ENCODE measurements at places on chromosomes 7 and 10.
A peak's percentile ranks its signal among the peaks of the same experiment; 100 is the strongest.

GRCh38 chr10:120209124-120209762 lies 247.8 kb upstream of the PLPP4 start:
- no peak for DNase-seq

- DNase-seq = no peak
Observed at GRCh38 chr10:14570800-14571199, 203.9 kb downstream of the FAM107B start.

DNA sequence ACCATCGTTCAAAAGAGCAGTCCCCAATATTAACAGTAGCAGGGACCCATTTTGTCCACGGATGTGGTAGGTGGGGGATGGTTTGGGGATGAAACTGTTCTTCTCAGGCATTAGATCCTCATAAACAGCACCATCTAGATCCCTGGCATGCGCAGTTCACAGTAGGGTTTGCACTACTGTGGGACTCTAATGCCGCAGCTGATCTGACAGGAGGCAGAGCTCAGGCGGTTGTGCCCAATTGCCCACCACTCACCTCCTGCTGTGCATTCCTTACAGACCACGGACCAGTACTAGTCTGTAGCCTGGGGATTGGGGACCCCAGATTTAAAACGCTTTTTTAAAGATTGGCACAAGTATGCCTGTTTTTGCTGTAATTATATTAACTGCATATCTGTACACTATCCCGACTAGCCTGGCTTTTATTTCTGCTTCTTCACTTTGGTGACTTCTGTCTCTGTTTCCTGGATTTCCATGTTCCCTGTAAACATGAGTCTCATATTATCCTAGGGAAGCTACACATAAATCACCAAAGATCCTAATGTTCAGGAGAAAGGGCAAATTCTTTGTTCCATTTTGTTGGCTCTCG lies 163.3 kb upstream of the AKR1E2 start:
- DNase-seq = peak; percentile 73

DNA sequence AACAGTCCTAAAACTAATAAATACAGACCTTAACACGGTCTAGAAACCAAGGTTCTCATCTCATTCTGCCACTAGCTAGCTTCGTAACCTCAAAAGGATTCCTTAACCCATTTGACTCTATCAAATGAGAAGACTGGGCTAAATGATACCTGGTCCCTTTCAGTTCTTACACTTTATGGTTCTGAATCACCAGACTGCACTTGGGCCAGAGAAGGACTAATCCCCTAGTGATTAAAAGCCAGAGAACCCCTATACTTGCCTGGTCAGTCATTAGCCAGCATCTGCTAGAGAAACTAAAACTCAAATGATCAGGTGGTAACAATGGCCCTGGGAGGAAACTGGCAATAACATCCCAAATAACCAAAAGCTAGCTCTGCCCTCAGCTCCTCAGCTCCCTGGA lies 16.8 kb downstream of the TMEM243 start:
- no peak for DNase-seq

DNA sequence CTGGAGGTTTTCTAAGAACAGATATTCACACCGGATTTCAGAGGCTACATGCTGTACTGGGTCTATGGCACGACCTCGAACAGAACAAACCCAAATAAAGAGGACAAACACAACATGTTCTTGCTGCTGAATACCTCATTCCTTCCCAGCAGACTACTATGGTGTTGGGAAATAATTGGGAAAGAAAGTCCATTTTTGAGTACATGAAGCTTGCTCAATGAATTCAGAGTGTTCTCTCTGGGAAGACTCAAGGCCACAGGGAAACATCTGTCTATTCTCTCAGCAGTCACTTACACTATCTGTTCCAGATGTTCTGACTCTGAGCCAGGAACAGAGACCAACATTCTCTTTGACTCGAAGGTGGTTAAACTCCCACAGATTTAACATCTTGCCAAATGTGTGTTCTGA lies 30.9 kb downstream of the LAMB1 start:
- peak; percentile 100 for DNase-seq

- peak; percentile 74 for DNase-seq
Observed at GRCh38 chr7:112416127-112416526, 34.1 kb upstream of the IFRD1 start.

GRCh38 chr10:71276873-71277272 lies 42.2 kb upstream of the SLC29A3 start:
- DNase-seq = no peak

GRCh38 chr10:34728361-34728760 lies 86.7 kb downstream of the PARD3 start:
- no peak for DNase-seq

- no peak for DNase-seq
Observed at GRCh38 chr10:58143944-58144343, 123.8 kb downstream of the IPMK start.

GRCh38 chr10:114386452-114386851 lies 17.9 kb downstream of the AFAP1L2 start:
- DNase-seq = no peak

DNA sequence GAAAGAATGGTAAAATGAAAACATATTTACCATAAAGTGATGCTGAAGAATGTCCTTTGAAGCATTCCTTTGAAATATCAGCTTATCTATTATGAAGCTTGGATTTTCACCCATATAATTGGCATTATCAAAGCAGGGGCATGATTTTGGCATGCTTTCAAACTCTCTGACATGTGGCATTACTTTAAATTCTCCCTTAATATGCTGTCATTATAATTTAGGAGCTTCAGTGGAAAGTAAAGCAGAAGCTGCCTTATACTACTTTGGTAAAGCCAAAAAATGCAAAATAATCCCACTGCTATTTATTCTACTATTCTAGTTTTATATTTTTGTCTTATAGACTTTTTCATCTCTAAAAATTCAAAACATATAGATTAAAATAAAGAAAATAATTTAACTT lies 28.0 kb upstream of the HIBADH start:
- DNase-seq = no peak

DNA sequence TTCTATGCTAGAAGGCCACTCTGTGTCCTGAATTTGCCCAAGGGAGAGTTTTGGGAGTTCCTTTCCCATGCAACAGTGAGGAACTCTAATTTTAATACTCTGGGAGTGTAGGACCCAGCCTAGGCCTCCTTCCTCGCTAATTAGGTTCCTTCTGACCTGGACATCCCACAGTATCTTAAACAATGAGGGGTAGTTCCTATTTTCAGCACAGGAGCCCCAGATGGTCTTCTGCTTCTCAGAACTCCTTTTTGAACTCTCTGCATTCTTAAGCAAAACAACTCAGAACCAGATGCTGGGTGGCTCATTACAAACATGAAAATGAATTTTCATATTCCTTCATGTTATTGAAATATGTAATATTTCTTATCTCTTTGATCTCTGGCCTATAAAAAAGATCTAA lies 116.9 kb downstream of the LRMDA start:
- no peak for DNase-seq

Data from amniotic epithelial cell (primary cell).